ENCODE measurements at places on chromosomes 13 and 19.

DNA sequence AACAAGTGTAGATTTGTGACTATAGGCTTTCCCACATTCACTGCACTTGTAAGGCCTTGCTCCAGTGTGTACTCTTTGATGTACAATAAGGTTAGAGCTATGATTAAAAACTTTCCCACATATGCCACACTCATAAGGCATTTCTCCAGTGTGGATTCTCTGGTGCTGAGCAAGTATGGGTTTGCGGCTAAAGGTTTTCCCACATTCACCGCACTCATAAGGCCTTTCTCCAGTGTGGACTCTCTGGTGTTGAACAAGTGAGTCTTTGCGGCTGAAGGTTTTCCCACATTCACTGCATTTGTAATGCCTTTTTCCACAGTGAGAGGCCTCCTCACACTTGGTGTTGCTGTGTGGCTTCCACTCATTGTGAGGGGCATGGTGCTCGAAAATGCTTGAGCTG is 3.7 kb downstream of the ZNF772 start:
- DNase-seq: no peak

- no peak for DNase-seq
These were observed 7.6 kb upstream of the TSPAN16 start for GRCh38 chr19:11288349-11288748.

GRCh38 chr13:20497006-20497775 is 28.5 kb downstream of the CRYL1 start:
- DNase-seq: no peak

DNA sequence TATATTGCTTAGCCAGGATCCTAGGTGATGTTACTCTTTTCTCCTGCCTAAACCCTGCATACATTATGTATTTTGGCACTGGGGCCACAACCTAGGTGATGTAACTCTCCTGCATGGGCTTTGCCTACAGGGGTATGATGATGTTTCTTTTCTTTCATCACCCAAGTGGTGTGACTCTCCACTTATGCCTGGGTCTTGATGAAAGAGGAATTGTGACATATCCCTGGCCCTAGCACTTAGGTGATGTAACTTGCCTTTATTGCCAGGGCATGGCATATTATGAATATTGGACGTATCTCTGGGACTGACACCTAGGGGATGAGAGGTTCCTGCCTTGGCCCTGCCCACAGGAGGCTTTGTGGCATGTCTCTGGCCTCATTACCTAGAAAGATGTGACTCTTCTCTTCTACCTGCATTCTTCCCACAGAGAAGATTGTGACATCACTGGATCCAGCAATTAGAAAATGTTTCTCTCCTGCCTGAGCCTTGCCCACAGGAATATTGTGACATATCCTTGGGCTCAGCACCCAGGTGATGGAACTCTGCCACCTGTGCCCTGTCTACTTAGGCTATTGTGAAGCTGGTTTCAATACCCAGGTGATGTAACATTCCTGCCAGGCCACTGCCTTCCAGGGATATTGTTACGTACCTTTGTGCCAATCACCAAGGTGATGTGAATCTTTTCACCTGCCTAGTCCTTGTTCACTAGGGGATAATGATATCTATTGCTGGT is 27.3 kb upstream of the ZNF254 start:
- DNase-seq: no peak

- no peak for DNase-seq
These were observed 59.4 kb downstream of the GPC6 start for GRCh38 chr13:93286047-93286446.

GRCh38 chr19:19366434-19367396 is 38.8 kb upstream of the GATAD2A start:
- DNase-seq: no peak

DNA sequence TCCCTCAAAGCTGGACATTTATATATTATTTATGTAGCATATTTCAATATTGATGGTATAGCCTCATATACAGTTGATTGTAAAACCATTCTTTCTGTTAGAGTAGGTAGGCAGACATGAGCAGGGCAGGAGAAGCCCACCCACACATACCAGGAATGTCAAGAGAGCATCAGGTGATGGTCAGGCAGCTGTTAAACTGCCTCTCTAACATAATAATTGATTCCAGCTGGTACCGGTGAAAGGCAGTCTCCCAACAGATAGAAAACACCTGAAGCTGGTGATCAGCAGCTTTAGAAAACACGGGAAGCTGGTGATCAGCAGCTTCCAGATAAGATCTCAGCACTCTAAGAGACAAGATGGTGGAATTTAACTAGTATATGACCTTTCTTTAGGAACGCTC is 132.9 kb downstream of the SLITRK6 start:
- DNase-seq: no peak

GRCh38 chr13:26168237-26168814 is 53.8 kb downstream of the RNF6 start:
- DNase-seq: no peak

- DNase-seq: no peak
These were observed 158.1 kb downstream of the SUCLA2 start for GRCh38 chr13:47843005-47843404.

GRCh38 chr19:5839065-5840017 is at the start of gene FUT6:
TSS of gene FUT6 (minus strand) at chr19:5839702. CDS start at chr19:5832567, 7,135 bp downstream.
- DNase-seq: no peak

DNA sequence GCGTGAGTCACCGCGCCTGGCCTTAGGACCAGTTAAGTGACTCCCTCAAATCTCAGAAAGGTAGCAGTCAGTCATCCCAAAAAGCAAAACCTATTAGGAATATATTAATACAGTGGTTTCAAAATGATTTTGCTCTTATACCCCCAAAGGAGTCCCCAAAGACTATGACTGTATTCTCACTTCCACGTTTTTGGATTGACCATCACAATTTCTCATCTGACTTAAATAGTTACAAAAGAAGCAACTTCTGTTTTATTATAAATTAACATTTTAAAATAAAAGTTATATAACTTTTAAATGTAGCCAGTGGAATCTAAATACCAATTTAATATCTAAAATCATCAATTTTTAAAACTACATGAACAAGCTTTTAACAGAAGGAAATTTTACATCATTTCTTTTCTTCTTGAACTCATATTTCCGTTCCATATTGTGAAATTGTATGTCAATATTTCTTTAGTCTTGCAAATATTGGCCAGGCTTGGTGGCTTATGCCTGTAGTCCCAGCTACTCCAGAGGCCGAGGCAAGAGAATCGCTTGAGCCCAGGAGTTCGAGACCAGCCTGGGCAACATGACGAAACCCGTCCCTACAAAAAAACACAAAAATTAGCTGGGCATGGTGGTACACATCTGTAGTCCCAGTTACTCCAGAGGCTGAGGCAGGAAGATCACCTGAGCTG is 1.5 kb upstream of the SPART start:
- DNase-seq: no peak

- DNase-seq: no peak
These were observed 125.9 kb upstream of the USP29 start for GRCh38 chr19:56993851-56994250.

DNA sequence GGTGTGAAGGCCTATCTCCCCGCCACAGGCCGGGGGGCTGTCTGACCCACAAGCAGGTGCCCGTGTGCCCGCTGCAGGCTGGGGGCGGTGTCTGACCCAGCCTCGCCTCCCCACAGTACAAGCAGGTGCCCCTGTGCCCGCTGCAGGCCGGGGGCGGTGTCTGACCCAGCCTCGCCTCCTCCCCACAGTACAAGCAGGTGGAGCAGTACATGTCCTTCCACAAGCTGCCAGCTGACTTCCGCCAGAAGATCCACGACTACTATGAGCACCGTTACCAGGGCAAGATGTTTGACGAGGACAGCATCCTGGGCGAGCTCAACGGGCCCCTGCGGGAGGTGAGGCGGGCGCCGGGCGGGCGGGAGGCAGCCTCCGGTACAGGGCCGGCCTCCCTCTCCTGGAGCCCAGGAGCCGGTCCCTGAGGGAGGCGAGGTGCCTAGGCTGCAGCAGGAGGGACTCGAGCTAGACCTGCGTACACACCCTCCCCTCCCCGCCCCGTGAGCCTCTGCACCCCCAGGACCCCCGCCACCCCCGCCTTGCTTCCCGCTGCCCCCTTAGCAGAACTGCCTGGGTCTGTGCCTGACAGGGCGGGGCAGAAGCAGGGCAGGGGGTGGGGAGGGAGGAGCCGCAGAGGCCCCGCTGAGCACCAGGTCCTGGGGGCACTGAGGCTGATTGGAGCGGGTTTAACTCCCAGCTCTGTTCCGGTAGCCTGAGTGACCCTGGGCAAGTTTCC is 20.6 kb downstream of the HCN2 start:
- no peak for DNase-seq

- no peak for DNase-seq
These were observed 170.0 kb upstream of the SLC10A2 start for GRCh38 chr13:103236213-103236612.

Measured in NCI-H1048 (cell line).